ENCODE measurements at places on chromosomes 2 and 18.

- no peak for DNase-seq
These were observed 1003.5 kb upstream of the NRXN1 start for GRCh38 chr2:52035391-52035790.

GRCh38 chr2:17232776-17233556 lies 285.3 kb downstream of the RAD51AP2 start:
- no peak for DNase-seq

- no peak for DNase-seq
These were observed 1384.3 kb upstream of the NXPH2 start for GRCh38 chr2:140164449-140164848.

- no peak for DNase-seq
These were observed 460.4 kb downstream of the STK39 start for GRCh38 chr2:167787021-167787420.

DNA sequence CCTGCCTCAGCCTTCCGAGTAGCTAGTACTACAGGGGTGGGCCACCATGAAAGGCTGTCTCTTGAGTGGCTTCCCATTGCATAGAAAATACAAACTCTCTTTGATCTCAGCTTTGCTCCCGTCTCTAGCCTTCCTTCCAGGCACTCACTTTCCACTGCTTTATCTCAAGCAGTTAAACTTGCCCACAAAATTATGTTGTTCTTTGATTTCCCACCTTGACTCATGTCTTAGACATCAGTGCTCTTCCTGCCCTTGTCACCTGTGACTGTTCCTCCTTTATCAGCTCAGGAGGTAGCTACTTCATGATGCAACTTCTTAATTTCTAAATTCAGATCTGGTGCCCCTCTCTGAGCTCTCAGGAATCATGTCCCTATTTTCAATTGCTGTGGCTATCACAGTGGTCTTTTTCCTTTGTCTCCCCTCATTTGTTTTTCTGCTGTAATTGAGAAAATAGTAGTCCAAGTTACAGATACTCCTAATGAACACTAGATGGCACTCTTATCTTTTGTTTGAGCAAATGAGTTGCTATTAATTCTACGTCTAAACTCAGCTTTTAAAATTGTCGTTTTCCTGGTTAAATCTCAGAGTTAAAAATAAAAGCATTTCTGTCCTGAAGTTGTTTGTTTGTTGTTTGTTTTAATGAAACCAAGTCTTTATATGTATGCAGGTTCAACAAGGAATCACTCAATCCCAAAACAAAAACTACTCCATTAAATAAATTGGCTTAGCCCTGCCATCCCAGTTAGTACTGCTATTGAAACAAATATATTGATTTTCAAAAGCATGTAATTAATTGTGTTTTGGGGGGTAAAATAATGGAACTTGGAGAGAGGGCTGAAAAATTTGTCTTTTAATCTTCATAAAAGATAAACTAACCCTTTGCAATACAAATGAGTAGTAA lies 46.9 kb upstream of the GREB1L start:
- DNase-seq: no peak

DNA sequence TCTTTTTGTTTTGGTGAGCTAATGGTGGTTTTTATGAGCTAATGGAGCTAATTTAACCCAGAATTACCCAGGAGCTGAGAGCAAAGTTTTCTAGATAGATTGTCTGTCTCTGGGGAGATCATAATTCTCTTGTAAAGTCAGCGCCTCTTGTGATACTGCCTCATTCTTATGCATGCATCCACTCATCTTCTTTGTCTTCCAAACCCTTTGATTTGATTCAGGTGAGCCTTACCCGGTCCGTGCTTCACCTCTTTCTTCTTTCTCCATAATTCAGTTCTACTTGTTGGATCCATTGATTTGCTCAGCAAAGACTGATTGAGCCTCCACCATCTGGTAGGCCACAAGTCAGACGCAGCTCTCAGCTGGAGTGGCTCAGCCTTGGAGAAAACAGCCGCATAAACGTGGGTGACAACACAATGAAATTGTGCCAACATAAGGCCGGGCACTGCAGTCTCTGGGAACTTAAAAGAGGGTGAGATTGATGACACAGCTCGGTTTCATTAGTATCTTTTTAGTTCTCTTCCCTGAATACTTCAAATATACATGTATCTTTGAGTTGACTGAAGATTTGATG lies 158.5 kb upstream of the SH3BP4 start:
- DNase-seq: no peak

GRCh38 chr2:140770645-140771044 lies 1360.2 kb downstream of the LRP1B start:
- DNase-seq: no peak

DNA sequence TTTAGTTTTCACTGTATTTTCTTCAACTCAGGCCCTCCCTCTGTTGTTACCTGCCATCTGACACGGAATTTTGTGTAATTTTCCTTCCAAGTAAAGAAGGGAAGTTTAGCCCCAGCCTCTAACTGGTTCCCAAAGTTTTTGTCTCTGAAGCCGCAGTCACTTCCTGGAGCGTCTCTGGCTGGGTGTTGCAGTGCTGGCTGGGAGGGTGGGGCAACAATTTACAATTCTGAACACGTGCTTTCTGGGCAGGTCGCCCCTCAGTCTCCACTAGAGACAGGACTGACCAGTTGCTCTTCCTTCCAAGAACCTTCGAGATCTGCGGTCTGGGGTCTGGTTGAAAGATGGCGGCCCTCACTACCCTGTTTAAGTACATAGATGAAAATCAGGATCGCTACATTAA lies 3.5 kb downstream of the CNDP2 start:
- peak; percentile 41 for DNase-seq

Data from nucleus accumbens (tissue), 56 donors.